Right lung (tissue), 10 donors: ENCODE measurements at places on chromosomes 7 and 10. TPM values are rescaled to one million over a fixed set of nuclear protein-coding genes. Genes with fewer than 3 reads are reported as not detected.

- DNase-seq: no peak
Measured at GRCh38 chr10:67607472-67607871, 88.5 kb downstream of the CTNNA3 start.

Gene GRID1
- polyA plus RNA-seq: 1.1 TPM

DNA sequence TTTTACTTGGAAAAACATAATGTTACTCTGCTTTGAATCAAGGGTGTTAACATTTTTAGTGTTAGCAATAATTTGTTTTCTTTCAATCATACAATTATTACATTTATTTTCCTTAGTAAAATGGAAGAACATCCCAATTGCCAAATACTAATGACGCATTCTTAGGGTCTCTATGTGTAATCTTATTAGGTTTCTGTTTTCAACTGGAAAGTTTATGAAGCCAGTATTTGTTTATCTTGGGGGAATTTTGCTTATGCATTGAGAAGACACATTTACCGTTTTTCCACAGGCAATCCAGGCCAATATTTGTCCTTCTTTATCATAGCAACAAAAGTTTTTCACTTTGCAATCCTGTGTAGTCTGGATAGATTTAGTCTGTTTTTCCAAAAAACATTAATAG lies 134.5 kb downstream of the CPED1 start:
- no peak for DNase-seq

- DNase-seq: no peak
Measured at GRCh38 chr10:6602700-6603084, 22.6 kb upstream of the PRKCQ start.

GRCh38 chr10:8586504-8586903 lies 532.0 kb downstream of the GATA3 start:
- DNase-seq: no peak

GRCh38 chr10:3925184-3925583 lies 140.2 kb upstream of the KLF6 start:
- no peak for DNase-seq

Gene CCDC136
- 36.6 TPM for polyA plus RNA-seq

DNA sequence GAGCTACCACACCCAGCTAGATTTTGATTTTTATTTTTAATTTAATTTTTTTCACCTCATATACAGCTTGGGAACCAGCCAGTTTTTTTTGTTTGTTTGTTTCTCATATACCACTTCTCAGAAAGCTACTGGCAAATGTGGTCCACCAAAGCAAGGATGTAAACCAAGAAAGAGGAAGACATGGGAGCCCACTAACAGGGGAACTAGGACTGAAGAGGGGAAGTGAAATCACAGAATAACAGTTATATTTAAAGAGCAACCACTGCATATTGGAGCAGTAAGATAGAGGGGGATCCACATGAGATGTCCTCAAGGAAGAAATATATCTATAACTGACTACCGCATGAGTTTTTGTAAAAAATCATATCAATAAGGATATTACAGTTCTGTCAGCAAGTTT lies 10.5 kb downstream of the CPVL start:
- no peak for DNase-seq

DNA sequence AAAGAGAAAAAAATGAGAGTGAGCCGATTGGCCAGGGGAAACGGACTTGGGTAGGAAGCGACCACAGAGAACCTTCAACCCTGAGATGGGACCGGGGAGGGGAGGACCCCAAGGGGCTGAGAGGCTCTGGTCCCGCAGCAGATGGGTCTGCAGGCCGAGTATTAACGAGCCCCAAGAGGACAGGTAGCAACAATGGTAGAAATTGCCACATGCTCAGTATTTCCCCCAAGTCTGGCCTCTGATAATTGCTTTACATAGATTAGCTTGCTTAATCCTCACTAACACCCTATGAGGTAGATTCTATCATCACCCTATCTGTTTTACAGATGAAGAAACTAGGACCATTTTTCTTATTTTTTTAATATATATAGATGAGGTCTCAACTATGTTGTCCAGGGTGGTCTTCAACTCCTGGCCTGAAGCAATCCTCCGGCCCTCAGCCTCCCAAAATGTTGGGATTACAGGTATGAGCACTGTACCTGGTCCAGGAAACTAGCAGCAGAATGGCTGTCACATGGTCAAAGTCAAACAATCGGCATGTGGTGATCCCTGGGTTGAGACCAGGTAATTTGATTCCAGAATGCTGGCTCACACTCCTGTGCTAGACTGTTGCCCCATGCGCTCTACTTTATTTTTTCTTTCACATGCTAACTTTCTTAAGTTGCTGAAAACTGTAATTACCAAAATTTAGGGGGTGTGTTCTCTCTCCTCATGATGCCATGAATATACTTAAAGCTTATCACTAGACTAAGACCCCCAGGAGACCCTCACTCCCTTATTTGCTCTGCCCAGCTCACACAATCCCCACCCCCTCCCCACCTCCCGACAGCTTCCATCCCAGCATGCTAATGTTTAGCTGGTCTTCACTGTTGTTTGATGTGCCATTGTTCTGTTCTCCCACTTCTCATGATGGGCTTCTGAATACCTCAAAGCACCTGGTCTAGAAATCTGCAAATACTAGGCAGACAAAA lies 67.9 kb upstream of the AFAP1L2 start:
- no peak for DNase-seq

Gene SERPINE1
- 3.6 TPM for polyA plus RNA-seq

GRCh38 chr7:2019711-2020511 lies 212.8 kb downstream of the MAD1L1 start:
- DNase-seq: no peak

DNA sequence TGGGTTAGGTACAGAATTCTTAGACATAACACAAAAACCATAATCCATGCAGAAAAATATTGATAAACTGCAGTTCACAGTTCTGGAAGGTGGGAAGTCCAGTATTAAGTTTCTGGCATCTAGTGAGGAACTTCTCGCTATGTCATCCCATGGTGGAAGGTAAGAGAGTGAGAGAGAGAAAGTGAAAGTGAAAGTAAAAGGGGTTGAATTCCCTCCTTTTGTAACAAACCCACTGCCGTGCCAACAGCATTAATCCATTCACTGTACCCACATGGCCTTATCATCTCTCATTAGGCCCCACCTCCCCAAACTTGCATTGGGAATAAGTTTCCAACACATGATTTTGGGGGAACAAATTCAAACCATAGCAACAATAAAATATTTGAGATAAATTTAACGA lies 17.1 kb downstream of the ZNF485 start:
- DNase-seq: no peak

Gene TMEM106B
- 42.9 TPM for polyA plus RNA-seq

DNA sequence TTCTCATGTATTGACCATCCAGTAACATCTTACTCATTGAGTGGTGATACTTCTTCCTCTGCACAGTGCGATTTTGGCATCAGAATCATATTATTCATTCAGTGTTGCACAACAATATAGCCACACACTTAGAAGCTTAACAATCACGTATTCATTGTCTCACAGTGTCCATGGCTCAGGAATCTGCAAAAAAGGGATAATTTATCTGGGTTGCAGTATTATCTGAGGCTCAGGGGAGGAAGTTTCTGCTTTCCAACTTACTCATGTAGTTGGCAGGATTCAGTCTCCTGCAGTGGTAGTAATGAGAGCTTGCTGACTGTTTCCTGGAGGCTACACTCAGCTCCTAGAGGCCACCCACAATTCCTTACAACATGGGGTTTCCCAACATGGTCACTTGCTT lies 803.6 kb downstream of the SORCS1 start:
- no peak for DNase-seq

DNA sequence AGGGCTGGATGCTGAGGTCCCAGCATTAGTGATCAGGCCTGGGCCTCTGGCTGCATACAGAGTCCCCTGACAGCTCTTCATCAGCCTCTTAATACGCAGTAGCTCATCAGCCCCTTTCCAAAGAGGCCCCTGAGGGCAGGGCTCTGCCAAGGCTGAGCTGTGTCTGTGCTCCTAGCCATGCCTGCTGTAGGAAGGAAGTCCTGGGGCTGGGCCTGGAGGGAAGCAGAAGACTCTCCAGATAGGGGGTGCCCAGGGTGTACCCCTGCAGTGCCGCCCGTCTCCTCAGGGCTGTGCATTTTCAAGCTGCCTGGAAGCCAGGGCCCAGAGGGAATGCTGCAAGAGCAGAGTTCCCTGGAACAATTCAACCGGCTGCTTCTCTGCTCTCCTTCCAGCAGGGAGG lies 7.3 kb upstream of the RET start:
- no peak for DNase-seq

DNA sequence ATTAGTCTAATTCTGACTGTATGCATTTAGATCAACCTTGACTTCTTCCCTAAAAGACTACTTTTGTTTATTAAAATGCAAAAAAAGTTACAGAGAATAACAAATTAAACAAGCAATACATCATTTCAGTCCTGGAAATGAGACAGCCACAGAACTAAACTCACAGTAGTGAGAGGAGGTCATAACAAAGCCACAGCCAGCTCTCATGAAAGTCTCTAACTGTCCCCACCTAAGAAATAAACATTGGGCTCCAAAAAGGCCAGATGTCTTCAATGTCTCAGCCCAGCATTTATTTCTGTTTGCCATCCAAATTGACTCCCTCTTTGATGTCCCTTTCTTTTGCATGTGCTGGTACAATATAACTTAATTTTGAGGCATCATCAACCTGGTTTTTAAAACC lies 74.4 kb downstream of the NHLRC2 start:
- DNase-seq: no peak

Gene TRPV5
- 0.18 TPM for polyA plus RNA-seq

Gene CCDC172
- not detected for polyA plus RNA-seq

- no peak for DNase-seq
Measured at GRCh38 chr10:118003126-118003525, 43.6 kb downstream of the RAB11FIP2 start.

- no peak for DNase-seq
Measured at GRCh38 chr7:51246258-51247245, 70.1 kb downstream of the COBL start.

DNA sequence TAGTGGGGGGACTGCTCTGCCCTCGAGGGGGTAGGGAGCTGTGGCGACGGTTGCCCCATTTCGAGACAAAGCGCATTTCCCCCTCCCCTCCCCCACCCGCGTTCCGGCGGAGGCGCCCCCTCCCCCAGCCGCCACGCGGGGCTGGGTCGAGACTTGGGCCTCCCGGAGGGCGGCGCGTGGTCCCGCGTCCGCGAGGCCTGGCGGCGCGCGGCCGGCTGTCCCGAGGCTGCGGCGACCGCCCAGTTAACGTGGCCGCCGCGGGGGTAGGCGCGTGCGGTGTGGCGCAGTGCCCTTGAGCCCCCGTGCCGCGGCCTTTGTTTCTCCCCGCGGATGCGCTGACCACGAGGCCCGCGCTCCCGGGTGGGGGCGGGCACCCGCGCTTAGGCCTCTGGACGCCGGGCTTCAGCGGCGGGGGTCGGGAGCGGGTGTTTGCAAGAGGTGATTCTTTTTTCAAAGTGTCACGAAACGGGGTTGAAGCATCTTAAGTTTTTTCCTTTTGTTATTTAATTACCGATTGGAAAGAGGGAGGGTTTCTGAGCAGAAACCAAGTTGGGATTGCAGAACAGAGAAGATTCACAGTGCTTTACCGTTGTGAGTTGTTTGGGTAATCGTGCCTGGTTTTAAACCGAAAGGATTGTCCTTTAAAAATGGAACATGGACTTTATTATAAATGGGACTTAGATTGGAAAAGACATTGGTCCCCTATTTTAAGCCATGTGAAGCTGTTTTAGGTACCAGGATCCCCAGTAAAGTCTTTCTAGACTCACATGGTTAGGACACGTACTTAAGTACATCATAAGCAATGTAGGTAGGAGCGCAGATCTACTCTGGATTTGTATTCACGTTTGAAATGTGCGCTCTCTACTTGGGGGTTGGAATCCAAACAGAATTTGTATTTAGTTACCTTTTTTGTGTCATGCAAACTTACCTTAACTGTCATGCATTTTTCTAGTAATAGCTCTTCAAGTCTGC lies 760 bp downstream of the CBX3 start:
- no peak for DNase-seq

GRCh38 chr10:118958984-118959925 lies 70.3 kb upstream of the NANOS1 start:
- DNase-seq: peak; percentile 8

DNA sequence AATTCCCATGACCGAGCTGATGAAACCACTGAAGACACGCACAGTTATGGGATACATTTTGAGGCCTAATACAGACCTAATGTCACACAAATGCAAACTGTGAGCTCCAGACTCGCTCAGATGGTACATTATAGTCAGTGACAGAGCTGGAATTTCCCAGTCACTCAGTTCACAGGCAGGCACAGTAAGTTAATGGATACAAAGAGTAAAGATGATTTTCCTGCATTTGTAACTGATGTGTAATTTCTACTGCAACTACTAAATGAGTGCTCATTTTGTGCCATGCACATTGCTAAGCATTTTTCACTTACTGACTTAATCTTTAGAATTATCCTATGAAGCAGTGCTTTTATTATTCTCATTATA lies 56.5 kb downstream of the ENO4 start:
- no peak for DNase-seq

DNA sequence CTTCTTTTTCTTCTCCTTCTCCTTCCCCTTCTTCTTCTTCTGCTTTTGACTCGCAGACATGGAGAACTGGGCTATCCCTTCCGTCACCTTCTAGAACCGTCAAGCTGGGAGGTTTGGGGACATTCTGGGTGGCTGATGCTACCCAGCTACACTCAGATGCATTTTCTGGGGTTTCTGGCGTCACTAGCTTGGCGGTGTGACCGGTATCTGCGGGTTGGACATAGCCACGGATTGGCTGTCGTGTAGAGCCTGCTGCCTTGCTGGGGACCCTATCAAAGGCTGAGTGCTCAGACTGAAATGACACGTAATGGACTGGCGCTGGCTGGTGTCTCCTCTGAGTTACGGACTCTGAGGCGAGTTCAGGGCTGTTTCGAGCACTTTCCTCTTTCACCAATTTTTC lies 101.7 kb downstream of the SVIL start:
- DNase-seq: no peak

Gene PLEKHS1
- 0.13 TPM for polyA plus RNA-seq

DNA sequence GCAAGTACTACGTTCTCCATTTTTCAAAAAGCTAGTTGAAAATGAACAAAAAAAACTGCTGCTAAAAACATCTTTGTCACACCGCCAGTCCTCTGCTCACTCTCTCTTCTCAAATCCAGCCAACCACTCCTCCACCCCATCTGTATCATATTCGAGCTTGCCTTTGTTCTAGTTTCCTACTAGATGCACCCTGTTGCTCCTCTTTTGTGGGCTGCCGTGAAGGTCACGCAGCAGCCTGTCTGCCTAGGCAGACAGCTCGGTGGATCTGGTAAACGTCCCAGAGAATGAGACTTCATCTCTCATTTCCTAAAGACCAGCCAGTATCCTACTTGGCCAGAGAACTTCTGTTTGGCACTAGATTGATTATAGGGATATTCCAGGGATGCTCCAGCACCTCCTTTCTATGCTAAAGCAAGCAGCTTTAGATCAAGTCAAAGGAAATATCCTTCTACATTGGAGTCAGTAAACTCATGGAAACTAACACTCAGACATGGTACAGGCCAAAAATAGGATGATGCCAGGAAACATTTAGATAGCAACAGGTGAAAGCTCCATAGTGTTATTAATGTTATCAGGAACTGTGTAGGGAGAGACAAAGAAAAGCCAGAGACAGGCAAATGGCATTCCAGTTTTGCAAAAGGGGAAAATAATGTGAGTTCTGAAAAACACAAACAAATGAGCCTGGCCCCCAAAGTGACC lies 8.7 kb upstream of the PLXNA4 start:
- no peak for DNase-seq

GRCh38 chr7:130274983-130275591 lies 8.4 kb downstream of the CPA2 start:
- no peak for DNase-seq

Gene ATG9B
- 2.6 TPM for polyA plus RNA-seq

- DNase-seq: no peak
Measured at GRCh38 chr7:29471444-29472138, 92.0 kb upstream of the PRR15 start.

Gene ATXN7L1
- polyA plus RNA-seq: 14.0 TPM

- DNase-seq: no peak
Measured at GRCh38 chr10:59047957-59048618, 128.4 kb upstream of the PHYHIPL start.

Gene SPDYE2B
- 2.0 TPM for polyA plus RNA-seq
